ENCODE measurements at places on chromosomes 2 and 18.

GRCh38 chr2:7243276-7243675 is 326.1 kb downstream of the RNF144A start:
- no peak for DNase-seq

DNA sequence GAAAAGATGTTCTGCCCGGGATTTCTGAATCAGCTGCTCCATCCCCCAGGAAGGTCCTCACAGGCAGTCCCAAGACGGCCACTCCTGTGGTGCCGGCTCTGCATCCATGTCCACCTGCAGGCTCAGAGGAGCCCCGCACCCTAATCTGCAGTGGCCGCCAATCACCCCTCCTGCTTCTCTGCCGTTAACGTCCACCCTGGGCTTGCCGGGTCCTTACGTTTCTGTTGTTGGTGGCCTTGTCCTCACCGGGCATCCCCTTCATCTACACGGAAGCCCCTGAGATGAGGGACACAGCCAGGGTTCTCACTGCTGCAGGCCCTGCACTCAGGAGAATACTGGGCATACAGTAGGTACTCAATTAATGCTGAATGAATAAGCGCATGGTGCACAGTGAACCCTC is 131.5 kb upstream of the SNTG2 start:
- DNase-seq, result no peak

GRCh38 chr2:128505575-128506526 is 187.2 kb upstream of the HS6ST1 start:
- no peak for DNase-seq

GRCh38 chr2:38138996-38139395 is 63.0 kb upstream of the CYP1B1 start:
- DNase-seq, result no peak

DNA sequence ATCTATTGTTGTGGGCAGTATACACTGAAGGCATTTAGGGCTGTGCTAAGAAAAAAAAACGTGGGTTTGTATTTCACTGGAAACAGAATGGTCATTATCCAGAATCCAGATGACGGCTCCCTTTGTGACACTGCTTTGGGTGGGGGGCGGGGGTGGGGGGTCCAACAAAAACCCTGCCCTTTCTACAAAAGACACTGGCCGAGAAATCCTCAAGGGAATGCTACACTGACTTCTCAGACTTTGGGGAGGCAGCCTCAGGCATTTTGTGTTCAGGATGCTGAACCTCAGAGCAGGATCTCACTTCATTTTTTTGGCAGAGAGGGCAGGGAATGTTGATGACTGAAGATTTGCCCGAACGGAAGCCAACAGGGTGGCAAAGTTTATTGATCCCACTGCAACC is 417.1 kb downstream of the HRH4 start:
- DNase-seq, result no peak

- DNase-seq, result peak; percentile 16
Measured at GRCh38 chr18:1848716-1849115, 722.6 kb downstream of the METTL4 start.

DNA sequence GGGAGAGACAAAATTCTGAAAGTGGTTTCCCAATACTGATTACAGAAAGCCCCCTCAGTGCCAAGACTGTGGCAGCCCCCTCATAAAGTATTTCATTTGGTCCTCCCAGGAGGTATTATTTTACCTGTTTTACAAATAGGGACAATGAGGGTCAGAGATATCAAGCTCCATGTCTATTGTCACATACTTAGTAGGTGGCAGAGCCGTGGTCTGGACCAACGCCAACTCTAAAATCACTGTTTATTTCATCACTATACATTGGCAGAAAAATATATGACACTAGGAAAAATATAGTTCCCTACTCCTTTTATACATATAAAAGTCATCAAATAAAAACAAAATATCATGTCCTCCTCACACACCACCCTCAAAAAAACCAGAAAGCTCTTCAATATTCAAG is 68.6 kb downstream of the DHRS9 start:
- no peak for DNase-seq

DNA sequence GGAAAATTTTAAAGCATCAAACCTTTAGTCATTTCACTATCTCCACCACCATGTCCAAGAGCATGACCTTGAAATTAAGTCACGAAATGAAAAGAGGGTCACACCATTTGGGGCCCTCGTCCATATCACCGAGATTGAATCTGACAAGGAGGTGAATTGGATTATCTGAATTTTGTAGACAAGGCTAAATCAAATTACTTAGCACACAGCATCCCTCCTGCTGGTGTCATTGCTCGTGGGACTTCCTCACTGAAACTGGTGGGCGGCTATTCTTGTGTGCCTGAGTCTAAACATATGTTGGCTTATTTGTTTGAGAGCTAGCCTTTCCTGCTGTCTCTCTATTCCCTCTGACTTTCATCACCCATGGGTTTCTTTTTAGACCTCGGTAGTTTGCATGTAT is 64.6 kb upstream of the CNGA3 start:
- no peak for DNase-seq

GRCh38 chr18:74140582-74140981 is 7.1 kb downstream of the FBXO15 start:
- DNase-seq, result no peak

DNA sequence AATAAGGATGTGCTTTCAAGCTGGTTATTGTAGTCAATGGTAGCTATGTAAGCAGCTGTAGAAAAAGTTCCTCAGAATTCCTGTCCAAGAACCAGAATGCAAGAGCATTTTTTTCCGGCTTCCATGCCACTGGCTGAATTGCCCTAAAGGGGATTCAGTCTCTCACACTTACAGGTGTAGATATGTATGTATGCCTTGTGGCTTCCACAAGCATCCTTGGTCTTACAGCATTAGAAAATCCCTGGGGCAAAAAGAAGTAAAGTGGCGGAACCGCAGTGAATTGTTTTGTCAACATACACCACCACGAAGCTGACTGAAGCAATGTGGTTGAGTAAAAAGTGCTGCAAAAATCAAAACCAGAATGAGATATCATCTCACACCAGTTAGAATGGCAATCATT is 54.6 kb downstream of the FANCL start:
- no peak for DNase-seq

DNA sequence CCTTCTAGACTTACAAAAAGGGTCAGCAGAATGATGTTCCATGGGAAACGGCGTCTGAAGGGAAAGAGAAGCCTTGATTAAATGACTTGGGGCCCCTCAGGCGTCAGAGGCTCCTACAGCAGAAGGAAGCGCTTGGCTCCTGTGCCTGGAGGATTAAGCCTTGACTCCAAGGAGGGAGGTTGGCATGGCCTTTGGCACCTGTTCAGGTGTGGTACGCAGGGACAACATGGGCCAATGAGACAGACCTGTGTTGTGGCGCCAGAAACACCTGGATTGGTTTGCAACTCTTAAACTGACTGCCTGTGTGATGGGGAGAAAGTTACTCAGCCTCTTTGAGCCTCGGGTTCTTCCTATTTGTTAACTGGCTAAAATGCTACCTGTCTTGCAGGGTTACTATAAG is 7.6 kb downstream of the PNKD start:
- DNase-seq, result no peak

- DNase-seq, result no peak
Measured at GRCh38 chr2:131055169-131056065, 37.8 kb downstream of the FAM168B start.

DNA sequence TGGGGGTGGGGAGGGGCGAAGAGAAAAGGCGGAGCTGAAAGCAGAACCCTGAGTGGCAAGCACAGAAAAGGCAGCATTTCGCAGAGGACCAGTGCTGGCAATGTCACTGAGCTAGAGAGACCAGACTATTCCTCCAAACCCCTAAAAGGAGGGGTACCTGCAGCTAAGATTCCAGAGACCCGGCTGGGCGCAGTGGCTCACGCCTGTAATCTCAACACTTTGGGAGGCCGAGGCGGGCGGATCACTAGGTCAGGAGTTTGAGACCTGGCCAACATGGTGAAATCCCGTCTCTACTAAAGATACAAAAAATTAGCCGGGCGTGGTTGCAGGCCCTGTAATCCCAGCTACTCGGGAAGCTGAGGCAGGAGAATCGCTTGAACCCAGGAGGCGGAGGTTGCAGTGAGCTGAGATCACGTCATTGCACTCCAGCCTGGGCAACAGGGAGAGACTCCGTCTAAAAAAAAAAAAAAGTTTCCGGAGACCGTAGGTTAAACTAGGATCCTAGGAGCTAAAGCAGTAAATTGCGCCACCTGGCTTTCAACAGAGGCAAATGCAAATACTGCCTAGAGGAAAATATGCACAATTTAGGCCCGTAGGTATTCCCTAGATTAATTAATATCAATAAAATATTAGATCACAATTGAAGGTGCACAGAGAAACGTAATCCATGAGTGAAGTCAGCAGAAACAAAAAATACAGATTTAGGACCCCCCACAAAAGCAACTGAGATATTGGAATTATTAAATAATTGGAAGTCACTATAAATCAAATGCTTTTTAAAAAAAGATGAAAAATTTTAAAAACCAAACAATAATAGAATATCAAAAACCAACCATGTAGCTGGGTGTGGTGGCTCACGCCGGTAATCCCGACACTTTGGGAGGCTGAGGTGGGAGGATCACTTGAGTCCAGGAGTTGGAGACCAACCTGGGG is 4.9 kb downstream of the UCN start:
- peak; percentile 54 for DNase-seq

DNA sequence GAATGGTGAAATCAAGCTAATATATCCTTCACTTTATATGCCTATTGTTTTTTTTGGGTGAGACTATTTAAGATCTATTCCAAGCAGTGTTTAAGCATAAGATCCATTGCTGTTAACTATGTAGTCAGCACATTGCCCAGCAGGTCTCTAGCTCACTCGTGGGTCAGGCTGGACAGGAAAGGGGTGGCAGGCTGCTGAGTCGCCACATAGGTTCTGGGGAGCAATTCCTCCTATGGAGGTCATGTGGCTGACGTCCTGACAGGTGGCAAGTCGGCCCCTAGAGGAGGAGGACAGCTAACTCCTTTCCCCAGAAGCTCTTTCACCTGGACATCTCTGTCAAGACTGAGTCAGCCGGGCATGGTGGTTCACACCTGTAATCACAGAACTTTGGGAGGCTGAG is 13.9 kb upstream of the RAB31 start:
- DNase-seq, result no peak
